ENCODE measurements at places on chromosomes 6 and 20.

GRCh38 chr6:169848946-169849345, 97.5 kb downstream of the ERMARD start:
- DNase-seq = no peak

- DNase-seq = no peak
Observed at GRCh38 chr6:7124636-7125035, 16.9 kb downstream of the RREB1 start.

- no peak for DNase-seq
Observed at GRCh38 chr6:79821859-79822258, 125.5 kb downstream of the ELOVL4 start.

DNA sequence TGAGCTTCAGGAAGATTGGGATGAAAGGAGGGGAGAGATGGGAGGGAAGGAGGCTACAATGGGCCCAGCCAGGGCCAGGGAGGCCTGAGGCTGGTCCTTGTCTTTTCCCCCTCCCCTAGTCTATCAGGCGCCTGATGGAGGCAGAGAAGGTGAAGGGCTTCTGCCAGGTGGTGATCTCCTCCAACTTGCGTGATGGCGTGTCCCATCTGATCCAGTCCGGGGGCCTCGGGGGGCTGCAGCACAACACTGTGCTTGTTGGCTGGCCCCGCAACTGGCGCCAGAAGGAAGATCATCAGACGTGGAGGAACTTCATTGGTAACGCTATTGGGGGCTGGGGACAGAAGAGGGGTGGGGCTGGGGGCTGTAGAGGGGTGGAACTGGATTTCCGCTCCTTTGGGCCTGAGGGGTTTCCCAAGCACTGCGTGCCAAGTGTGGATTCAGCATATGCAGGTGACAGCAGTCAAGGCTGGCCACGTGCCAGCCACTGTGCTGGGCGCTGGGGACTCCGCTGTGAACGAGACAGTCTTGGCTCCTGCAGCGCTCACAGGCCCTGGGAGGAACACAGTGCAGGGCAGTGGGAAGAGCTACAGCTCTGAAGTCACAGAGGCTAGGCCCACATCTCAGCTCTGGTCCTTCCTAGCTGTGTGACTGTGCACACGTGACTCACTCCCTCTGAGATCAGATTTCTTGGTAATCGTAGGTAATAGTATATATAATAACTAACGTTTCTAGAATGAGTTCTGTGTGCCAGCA, 22.7 kb downstream of the SLC12A5 start:
- no peak for DNase-seq

- no peak for DNase-seq
Observed at GRCh38 chr6:30926644-30927043, 5.3 kb downstream of the SFTA2 start.

GRCh38 chr6:113102761-113103160, 754.4 kb upstream of the MARCKS start:
- DNase-seq = no peak

DNA sequence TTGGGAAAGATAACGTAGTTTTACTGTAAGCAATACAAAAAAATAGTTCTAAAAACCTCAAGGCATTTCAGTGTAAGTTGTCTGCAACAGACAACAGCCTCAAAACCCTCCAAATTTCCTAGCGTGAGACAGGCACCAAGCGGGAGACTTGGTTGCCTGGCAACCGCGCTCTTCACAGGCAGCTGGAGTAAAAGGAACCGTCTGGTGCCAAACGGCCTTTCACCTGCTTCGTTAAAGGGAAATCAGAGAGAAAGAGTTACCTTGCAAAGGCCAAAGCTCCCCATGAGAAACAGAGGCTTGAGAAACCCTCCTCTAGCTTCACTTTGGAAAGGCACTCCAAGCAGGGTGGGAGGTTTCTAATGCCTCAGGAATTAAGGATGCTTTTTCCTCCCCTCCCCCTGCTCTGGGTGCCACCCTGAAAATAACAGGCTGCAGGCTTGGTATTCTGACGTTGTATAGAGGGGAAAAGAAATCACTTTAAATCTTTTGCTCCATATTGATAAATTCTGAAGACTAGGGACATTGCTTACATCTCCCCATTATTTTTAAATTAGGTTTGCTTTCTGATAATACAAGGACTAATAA, 129.7 kb upstream of the UFL1 start:
- no peak for DNase-seq

- DNase-seq = no peak
Observed at GRCh38 chr6:80404889-80405288, 298.4 kb downstream of the BCKDHB start.

- DNase-seq = no peak
Observed at GRCh38 chr6:15845492-15845891, 182.7 kb upstream of the DTNBP1 start.

GRCh38 chr6:21734204-21734603, 140.7 kb downstream of the SOX4 start:
- no peak for DNase-seq

- peak; percentile 61 for DNase-seq
Observed at GRCh38 chr6:170271771-170272314, 19.0 kb downstream of the DLL1 start.

GRCh38 chr6:170143401-170144150, 147.3 kb downstream of the DLL1 start:
- DNase-seq = no peak

DNA sequence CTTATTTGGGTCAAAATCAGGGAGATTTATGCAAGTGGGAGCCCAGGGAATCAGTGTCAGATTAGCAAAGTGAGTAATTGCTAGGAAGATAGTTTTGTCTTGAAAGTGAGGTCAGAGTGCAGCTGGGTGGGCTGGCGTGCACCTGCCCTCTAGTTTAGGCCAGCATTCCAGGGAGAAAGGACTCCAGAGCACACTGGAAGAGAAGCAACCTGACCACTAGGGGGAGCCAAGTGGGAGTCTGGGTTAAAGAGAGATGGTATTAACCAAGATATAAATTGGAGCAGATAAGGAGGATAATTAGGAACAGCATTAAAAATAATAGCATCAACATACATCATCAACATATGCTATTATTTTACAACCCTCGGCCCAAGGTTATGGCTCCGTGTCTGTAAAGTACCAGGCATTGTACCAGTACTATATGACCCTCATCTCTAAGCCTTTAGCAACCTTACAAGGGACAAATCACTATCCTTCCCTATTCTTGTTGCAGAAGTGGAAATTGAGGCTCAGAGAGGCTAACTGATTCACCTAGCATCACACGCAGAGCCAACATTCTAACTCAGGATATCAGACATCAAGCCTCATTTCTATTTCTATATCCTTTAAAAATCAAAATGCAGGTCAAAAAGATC, 57.8 kb downstream of the SLC2A10 start:
- DNase-seq = peak; percentile 12

DNA sequence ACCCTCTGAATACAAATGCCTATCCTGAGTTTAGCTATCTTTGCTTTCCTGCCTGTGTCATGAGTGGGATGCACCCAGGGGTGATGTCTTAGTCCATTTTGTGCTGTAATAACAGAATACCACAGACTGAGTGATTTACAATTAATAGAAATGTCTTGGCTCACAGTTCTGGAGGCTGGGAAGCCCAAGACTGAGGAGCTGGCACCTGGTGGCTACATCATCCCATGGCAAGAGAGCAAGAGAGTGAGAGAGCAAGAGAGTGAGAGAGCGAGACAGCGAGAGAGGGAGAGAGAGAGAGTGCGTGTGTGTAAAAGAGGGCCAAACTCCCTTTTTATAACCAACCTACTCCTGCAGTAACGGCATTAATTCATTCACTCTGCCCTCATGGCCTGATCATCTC, 76.8 kb downstream of the PRDM1 start:
- no peak for DNase-seq

DNA sequence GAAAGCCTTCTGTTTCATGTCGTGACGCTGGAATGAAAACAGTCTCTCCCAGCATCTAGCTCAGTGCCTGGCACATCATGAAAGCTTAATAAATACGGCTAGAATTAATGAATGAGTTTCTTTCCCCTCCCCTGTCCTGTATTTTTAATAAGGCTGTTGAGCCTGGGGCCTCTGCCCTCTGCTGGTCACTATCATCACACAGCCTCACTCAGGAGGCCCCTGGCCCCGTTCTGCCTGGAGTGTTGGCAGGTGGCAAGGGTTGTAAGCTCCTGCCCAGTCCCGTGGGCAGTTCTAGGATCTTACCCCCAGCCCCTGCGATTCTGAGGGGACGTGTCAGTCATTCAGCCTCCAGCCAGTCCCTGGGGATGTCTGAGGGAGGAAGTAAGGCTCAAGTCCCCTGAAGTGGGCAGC, 41.4 kb downstream of the PHACTR3 start:
- DNase-seq = no peak

DNA sequence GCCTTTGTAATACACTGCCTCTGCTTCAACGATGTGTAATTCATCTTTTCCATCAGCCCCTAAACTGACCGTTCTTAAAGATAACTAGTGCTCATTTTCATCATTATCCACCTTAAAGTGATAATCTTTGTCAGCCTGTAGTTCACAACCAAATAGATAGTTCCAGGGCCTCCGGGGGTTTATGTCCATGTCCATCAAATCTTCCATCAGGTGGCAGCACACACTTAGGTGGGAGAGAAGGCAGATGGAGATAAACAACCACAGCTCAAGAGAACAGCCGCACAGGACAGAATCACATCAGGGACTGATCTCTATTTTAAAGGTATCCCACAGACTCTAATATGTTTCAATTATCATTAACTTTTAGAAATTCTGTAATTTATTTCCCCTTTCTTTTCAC, 90.9 kb downstream of the LMBRD1 start:
- no peak for DNase-seq

DNA sequence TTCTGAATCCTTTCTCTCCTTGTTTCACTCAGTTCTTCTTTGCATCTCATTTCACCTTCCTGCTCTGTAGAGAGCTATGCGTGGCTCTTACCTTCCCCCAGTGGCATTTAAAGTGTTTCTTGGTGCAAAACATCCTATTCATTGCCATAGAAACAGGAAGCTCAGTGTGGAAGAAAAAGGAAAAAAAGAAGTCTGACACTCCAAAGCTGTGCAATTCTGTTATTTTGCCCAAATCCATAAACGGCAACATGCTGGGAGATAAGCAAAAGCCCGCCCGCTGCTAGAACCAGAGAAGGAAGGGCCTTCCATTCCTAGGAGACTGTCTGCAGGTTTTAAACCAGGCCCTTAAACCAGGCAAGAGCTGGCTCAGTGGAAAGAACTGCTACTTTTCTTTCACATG, 247.1 kb downstream of the HIVEP2 start:
- DNase-seq = no peak

- DNase-seq = no peak
Observed at GRCh38 chr6:155067956-155068615, 73.0 kb downstream of the TIAM2 start.

DNA sequence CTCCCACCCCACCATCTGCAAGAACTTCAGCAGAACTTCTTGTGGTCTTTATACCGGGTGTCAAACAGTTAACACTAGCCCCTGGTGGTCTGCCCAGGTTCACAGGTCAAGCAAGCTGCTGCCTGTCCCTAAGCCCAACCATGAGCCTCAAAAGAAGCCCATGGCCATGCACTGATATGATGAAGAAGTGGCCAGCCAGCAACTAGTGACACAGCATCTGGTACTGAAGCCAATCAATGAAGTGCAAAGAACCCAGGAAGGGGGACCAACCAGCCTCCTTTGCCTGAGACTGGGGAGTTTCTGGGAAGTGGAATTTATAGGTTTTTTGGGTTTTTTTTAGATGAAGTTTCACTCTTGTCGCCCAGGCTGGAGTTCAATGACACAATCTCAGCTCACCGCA, 127.8 kb downstream of the MAFB start:
- no peak for DNase-seq

DNA sequence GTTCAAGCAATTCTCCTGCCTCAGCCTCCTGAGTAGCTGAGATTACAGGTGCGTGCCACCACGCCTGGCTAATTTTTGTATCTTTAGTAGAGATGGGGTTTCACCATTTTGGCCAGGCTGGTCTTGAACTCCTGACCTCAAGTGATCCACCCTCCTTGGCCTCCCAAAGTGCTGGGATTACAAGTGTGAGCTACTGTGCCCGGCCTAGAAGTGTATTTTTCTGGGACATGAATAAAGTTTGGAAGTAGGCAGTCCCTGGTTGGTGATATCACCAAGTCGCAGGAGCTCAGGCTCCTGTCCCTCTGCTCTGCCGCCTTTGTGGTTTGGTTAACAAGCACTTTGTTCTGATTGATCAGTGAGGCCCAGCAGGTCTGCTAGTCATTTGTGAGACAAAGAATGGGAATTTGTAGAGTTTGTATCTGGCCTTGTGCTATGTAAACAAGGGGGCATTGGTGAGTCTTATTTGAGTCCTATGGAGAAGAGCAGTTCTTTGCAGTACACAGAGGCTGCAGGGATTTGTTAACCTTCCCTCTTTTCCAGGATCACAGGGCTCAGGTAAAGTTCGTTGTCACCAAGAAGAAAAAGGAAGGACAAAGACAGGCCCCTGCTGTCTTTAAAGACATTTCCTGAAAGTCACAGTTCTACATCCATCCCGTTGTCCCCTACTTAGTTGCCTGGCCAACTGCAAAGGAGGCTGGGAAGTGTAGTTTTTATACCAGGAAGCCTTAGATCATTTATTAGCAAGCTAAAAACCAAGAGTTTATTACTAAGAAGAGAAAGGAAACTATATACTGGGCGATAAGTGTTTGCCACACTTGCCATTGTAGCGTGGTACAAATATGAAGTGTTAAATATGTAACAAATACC, 13.1 kb downstream of the MTHFD1L start:
- DNase-seq = no peak

DNA sequence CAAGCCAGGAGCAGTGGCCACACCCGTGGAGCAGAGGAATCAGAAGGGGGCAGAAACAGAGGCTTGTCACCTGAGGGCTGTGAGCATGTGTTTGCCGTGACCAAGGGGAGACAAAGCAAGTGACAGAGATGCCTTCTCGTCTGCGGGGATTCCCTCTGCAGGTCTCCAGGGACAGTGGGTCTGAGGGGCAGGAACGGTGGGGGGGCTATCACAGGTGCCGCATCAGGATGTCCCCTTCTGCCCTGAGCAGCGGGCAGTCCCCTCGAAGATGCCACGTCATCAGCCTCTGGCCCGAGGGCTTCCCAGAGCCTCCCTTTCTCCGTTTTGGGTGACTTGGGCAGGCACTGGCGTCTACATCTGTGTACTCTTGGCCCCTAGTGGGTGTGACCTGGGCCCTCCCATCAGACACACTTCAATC, 338.7 kb downstream of the PREX1 start:
- DNase-seq = no peak

GRCh38 chr6:155510879-155511278, 55.2 kb upstream of the NOX3 start:
- DNase-seq = no peak

DNA sequence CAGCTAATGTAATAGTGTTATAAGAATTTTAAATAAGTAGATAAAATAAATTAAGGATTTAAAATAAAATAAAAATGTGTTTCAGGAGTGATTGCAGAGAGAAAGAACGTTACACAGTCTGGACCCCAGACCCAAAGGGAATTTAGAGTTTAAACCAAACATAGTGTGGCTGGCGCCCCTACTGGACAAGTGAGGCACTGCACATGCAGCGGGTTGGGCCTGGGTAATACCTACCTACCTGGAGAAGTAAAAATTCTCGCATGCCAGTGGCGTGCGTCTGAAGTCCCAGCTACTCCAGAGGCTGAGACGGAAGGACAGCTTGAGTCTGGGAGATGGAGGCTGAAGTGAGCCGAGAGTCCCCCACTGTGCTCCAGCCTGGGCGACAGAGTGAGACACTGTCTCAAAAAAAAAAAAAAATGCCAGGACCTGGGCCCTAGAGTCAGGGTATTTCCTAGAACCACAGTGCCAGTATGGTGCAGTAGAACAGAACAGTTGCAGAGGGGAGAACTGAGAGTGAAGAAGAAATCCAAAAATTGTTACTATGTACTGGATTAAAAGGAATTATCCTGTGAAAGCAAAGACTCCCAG, 71.4 kb upstream of the TCF21 start:
- DNase-seq = peak; percentile 32

- no peak for DNase-seq
Observed at GRCh38 chr20:57747861-57748481, 38.2 kb upstream of the PMEPA1 start.

GRCh38 chr6:33571637-33572316, 8.3 kb downstream of the BAK1 start:
- no peak for DNase-seq
